ENCODE measurements at places on chromosomes 2 and 18.

DNA sequence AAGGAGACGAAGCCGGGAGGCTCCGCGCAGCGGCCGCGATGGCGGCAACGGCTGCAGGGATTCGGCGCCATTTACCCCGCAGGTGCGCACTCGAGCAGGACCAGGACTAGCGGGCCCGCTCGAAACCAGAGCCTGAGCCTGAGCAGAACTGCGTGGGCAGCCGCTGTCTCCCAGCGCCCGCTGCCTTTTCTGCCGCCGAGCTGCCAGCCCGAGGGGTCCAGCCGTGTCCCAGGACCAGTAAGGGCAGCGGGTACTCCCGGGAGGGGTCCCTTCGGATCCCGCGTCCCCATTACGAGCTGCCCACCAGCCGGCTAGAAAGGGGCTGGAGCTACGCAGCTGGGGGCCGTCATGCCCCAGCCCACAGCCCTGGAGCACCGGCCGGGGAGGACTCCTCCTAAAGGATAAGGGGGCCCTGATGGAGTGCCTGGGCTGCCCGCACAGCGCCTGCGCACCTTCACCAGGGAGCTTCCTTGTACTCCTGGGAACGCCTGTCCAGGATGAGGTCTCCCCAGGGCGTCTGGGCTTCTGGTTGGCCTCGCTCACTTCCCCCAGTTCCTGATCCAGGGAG is 9.9 kb downstream of the ALPP start:
- DNase-seq: no peak

- no peak for DNase-seq
Measured at GRCh38 chr2:195674491-195675221, 17.6 kb downstream of the SLC39A10 start.

DNA sequence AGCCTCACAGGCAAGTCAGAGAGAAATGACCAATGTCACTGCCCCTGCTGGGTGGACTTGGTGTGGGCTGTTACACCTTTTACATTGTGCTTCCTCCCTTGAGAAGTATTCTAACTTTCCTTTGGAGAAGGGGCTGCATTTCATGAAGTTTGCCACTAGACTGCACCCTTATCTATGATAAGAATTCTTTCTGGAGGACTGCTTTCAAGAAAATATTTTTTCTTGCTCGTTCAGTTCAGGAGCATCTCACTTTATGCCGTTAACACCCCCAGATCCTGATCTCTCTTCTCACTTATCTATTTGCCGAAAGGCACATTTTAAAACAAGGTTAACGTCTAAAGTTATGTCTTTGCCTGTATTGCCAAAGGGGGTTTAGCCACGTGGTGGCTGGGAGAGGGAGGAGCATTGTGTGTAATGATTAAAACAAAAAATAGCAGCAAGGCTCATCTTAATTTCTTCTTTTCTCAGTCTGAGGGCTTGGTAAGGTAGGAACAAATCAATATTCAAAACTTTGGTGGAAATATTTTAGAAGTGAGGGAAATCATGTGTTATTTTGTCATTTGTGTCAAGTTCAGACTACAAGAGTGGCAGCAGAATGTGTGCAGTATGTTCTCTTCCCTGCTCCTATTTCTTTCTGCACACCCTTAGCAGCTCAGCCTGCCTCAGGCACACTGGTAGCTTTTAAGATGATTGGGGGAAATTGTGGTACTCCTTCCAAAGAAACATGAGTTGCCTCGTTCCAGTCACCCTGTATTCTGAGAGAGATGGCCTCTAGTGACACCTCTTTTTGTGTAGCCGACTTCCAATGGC is 1.6 kb upstream of the IGFBP5 start:
- peak; percentile 66 for DNase-seq

GRCh38 chr2:207479198-207479785 is 50.5 kb upstream of the CREB1 start:
- DNase-seq: no peak

DNA sequence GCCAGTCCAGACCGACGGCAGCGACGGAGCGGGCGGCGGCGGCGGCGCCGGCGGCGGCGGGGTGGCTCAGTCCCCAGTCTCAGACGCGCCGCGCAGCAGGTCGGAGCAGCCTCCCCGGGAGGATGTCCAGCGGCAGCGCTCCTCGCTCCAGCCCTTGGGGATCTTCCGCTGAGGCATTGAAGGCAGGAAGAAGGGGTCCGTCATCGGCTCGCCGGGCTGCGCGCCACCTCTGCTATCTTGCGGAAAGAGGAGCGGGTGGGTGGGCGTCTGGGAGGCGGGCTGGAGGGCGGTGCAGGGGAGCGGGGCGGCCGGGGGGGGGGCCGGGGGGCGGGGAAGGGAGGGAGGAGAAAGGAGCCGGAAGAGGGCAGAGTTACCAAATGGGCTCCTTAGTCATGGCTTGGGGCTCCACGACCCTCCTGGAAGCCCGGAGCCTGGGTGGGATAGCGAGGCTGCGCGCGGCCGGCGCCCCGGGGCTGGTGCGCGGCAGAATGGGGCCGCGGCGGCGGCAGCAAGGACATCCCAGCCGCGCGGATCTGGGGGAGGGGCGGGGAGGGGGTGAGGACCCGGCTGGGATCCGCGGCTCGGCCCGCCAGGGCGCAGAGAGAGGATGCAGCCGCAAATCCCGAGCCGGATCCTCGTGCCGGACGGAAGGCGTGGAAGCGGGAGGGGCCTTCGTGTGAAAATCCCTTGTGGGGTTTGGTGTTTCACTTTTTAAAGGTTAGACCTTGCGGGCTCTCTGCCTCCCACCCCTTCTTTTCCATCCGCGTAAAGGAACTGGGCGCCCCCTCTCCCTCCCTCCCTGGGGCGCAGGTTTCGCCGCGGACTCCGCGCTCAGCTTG is at the start of gene NETO1:
TSS of gene NETO1 (minus strand) at position 242 of the 839 bp plus-strand sequence. CDS start 696 bp downstream, outside the sequence.
- peak; percentile 47 for DNase-seq

DNA sequence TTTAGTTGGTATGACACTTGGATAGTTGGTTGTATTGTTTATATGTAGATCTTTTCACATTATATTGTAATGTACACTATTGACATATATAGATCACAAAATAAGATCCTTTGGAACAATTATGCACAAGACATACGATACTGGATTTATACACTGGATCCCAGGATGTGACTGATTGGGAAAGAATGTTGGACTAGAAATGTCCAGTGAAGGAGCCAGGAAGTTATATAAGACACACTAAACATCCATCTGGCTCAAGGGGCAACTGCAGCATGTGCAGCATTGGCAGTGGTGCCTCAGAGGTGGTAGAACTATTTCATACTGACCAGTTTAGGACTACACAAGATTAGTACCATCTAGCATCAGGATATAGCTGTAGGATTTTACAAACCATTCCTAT is 104.9 kb downstream of the TRABD2A start:
- DNase-seq: no peak

DNA sequence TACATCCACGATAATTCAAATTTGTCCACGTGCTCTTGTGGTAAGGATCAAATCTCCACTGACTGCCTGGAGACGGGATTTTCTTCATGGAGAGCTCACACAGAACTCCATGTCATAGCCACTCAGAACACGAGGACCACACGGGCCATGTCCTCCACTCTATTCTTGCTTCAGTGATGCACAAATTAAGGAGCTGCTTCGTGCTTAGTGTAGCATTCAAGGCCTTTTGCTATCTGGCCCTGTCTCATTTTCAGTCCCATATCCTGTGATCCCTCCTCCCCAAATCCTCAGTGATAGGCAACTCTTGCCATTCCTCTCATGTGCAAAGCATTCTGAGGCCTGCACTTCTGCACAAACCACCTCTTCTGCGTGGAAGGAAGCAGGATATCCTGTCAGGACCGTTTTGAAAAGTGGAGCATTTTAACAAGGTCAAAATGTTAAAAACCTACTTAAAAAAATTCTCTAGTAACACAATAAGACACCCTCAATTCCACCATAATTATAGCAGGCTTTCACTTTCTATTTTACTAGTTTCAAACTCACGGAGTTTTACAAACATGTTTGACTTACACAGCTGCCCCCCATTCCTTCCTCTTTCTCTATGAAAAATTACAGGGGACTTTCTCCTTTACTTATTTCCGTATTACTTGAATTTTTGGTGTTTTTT is 35.2 kb downstream of the ST3GAL5 start:
- DNase-seq: no peak

DNA sequence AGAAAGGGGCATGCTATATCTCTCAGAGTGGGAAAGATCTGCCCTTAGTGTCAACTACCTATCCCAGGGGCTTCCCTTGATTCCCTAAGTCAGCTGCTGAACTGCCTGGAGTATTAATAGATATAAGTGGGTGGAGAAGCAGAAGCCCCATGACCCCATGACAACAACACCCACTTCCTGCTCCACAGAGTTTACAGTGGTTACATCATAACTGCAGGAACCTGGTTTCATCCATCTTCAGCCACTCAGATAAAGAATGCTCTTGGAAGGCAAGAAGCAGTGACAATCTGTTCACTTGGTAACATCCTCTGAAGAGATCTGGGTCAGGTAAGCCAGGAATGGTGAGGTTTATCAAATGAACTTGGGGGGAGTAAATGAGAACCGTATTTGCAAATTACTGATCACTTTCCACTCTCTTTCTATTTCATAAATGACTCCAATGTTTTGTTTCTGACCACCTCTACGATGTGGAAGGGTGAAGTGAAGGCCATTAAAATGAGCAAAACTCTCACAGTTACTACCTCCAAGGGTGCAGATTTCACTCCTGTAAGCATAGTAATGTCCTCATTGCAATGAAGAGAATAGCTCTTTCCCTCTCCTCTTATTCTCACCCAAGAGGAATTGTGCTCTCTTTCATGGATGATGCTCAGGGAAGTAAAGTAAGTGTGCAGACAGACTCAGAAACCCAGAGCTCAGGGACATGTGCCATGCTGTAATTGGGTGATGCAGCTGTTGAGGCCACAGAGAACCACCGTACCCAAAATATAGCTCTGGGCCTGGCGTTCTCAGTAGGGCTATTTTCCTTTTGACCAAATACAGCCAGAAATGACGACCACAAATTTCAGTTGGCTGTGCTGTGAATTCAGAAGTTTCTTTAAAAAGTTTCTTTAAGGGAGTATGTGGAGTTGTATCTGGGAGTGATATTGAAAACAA is 192.8 kb upstream of the APCDD1 start:
- no peak for DNase-seq

DNA sequence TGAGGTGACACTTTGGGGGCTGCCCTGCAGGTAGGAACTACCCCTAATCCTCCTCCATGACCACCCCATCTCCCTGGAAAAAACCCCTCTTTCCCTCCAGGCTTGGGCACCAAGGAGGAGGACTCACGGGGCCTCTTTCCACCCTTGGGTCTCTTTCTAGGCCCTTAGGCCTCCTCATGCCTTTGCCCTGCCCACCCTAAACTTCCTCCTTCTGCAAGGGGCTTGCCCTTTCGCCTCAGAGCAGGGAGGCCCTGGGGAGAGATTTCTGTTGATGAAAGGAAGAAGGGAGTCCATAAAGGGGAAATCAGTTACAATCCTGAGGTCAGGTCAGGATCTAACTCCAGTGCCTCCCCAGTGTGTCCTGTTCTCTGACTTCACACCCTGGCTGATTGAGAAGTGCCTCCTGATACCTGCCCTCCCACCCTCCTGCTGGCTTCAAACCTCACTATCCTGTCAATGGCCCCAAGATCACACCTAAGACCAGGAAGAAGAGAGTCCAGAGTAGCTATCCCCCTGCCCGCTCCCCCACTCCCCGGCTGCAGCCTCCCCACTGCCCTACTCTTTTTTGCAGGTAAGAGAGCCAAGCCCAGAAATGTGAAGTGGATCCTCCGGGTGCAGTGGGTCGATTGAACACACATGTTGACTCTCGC is 16.7 kb upstream of the TNS1 start:
- no peak for DNase-seq

DNA sequence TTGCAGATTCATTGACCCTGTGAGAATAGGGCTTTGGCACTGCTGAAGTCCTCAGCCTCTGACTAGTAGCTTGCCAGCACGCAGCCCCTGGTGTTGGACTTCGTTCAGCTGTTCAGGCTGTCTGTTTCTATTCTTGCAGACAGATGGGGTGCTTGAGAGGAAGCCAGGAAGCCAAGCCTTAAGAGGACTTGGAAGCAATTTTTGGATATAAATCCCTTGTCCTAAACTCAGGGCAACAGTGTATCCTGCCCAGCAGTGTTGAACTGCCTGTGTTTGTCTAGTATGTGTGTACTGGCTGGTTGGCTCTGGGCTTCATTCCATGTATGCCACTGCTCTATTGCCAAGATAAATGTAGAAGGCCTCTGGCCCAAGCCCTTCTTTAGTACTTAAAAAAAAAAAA is 108.6 kb downstream of the COMMD1 start:
- DNase-seq: peak; percentile 86

DNA sequence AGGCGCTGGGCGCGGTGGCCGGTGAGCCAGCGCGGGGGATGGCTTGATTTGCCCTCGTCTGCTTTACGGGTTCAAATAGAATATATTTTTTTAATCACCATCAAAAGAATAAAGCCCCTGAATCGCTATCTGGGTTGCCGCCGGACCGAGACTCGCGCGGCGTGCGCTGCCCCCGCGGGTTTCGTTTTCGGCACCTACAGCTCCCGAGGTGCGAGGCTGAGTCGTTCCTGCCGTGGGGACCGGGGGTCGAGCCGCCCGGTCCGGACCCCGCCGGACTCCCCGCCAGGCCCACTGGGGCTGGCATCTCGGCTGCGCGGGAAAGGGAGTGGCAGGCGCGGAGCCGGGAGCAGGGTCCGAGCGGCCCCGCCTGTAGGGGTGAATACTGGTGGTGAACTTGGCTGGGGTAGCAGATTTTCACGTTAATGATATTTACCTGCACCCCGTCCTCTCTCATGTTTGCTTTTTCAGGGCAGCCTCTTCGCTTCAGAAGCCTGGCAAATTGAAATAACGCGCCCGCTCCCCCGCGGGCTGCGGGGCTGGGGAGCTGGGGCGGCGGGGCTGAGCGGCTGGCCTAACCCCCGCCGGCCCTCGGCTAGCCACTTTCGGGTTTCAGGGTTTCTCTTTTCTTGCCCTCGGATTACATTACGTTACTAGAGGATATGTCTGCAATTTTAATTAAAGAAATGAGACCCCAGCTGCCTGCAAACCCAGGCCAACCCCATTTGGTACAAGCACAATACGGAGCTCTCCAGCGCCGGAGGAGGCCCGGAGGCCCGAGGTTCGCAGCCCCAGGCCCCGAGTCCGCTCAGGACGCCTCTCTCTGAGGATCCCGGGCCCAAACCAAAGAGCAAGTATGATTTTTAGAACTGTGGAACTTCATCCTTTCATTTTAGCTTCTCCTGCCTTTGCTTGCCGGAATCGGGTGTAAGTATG is 1.7 kb upstream of the CELF4 start:
- DNase-seq: no peak

DNA sequence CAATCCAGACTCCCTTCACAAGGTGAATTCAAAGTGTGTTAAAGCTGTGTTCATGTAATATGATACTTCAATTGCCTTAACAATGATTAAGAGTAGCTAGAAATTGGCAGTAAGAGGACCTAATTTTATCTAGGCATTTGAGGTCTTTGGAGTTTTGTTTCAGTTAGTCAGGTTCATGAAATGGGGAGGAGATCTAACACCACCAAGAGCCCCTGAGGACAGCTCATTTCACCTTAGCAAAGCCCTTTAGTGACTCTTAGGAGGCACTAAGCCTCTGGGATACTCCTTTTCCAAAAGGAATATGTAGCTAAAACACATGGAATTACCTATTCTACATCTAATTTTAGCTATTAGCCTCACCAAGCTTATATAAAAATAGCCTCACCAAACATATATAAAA is 716.5 kb upstream of the RAB6C start:
- no peak for DNase-seq

DNA sequence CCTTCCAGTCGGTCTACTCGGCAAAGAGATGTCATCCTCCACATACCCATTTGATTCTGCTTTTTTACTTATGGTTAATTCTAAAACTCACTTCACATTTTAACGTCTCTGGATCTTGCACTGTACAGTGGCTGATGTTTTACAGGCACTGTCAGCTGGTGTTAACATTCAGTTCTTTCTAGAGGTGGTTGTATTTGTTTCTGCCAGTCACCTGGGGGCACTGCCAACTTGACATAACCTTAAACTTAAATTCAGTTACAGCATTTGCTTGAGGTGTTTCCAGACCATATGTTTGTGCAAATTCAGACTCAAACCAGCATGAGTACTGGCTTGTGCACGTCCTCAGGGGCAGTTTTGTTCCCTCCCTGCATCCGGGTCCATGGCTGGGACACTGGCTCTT is 5.3 kb upstream of the TMEM185B start:
- DNase-seq: peak; percentile 60

Data from NCI-H524 (cell line).